ENCODE measurements at places on chromosomes 5 and 9. TPM values are rescaled to one million over a fixed set of nuclear protein-coding genes. Genes with fewer than 3 reads are reported as not detected.

SOWAHA gene
- total RNA-seq: not detected

CMYA5 gene
- total RNA-seq: under 0.01 TPM

MTAP gene
- total RNA-seq: 14.8 TPM

HTR4 gene
- total RNA-seq: not detected

IFNE gene
- under 0.01 TPM for total RNA-seq

DMRT3 gene
- total RNA-seq: not detected

CRAT gene
- total RNA-seq: 37.3 TPM

ECM2 gene
- not detected for total RNA-seq

PCDHGA7 gene
- total RNA-seq: 0.64 TPM

DMRTA1 gene
- total RNA-seq: under 0.01 TPM

B4GALT1 gene
- 21.2 TPM for total RNA-seq

Measured in dermis microvascular lymphatic vessel endothelial cell (primary cell).